ENCODE measurements at places on chromosomes 3 and 15. TPM values are rescaled to one million over a fixed set of nuclear protein-coding genes. Genes with fewer than 3 reads are reported as not detected.

USP13 gene
- total RNA-seq: 17.4 TPM

SNTN gene
- not detected for total RNA-seq

PARP14 gene
- 36.0 TPM for total RNA-seq

ASB7 gene
- 13.5 TPM for total RNA-seq

CYFIP1 gene
- 79.8 TPM for total RNA-seq

CACNA1D gene
- total RNA-seq: 0.19 TPM

NECTIN3 gene
- total RNA-seq: 61.5 TPM
